OCI-LY7 (cell line): ENCODE measurements at places on chromosomes 2 and 18. TPM values are rescaled to one million over a fixed set of nuclear protein-coding genes. Genes with fewer than 3 reads are reported as not detected.

- DNase-seq, result peak; percentile 58
These were observed 67.2 kb downstream of the LRRFIP1 start for GRCh38 chr2:237694415-237695194.

- no peak for DNase-seq
These were observed 24.9 kb downstream of the COPS9 start for GRCh38 chr2:240111253-240111652.

GCG gene
- total RNA-seq, result not detected in 2 replicates

KRTCAP3 gene
- 6.9 and 8.3 TPM in 2 replicates for total RNA-seq

GRCh38 chr2:189558516-189559272 lies 21.9 kb downstream of the SLC40A1 start:
- DNase-seq, result no peak

DNA sequence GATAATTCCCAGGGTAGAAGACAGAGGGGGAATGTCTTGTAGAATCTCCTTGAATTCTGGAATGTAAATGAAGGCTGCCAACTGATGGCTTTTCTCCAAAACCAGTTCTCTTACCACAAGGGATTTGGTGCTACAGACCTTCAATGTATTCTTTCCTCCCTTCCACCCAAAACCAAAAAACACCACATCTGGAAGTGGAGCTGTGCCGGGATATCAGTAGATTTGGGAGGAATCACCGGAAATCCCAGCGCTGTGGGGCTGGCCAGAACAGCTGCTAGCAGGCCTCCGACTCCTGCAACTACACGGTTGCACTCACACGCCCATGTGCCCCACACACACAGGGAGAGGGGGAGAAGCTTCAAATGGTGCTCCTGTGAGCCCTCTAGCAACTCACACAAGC lies 45.7 kb downstream of the RPL31 start:
- no peak for DNase-seq

RAPGEF4 gene
- 0.46 and 0.55 TPM in 2 replicates for total RNA-seq

DNA sequence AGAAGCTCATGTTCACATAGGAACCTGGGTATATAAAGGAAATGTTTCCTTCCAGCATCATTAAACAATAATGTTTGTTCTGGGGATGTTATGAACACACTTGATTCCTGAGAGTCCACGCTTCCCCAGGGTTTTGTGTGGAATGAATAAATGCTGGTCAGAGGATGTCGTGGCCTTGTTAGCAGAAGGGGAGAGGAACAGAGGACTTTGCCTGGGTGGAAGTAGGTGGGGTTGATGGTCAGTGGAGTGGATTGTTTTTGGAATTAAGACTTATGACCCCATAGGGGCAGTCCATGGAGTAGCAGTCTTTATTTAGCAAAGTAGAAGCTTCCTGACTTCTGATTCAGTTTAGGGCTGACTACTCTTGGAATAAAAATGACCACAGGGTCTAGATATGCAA lies 139.6 kb downstream of the MYO1B start:
- DNase-seq, result no peak

BOK gene
- total RNA-seq, result not detected in 2 replicates

DNA sequence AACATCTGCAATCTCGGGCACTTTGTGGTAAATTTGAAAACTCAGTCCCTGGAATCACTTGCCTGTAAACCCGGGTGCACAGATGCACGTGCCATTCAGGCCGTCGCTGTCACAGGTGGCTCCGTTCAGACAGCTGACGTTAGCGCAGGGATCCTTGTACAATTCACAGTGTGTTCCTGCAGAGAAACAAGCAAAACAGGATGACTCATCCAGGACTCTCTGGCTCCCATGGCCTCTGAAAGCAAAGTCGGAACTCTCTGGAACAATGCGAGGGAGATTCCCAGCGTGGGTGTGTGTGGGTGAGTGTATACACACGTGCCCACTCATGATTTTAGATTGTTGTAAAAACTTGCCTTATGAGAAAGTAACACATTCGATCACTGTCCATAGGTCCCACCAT lies 136.1 kb upstream of the PID1 start:
- DNase-seq, result no peak
